ENCODE measurements at places on chromosomes 7 and 10.

DNA sequence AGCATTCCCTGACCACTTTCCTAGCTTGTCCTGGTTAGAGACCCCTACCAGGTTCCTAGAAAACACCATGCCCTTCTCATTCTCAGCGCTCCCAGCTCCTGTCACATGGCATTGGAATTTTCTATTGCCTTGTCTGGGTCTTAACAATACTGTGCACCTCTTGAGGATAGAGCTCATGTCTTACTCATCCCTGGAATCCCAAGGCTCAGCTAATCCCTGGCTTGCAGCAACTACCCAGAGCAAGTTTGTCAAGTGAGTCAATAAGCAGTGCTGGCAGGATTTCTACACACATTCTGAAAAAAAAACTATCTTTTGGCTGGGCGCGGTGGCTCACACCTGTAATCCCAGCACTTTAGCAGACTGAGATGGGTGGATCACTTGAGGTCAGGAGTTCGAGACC, 11.7 kb upstream of the PRDX3 start:
- DNase-seq = no peak

DNA sequence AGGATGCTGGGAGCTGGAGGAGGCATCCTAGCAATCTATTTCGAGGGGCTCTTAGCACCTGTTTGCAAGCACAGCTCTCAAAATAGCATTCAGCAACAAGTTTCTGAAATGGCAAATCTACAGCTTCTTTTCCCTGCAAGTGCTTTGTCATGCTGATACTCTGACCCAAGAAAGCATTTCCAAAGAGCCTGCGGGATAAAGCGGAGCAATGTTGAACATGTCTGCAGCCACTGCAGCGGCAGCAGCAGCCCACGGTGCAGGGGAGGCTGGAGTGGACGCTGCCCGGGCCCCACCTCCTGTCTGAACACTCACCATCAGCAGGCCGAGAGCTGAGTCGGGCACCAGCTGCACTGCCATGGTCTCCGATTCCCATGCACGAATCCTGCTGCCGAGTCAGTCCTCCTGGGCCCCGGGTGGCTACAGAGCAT, 964 bp downstream of the FRMD4A start:
- DNase-seq = no peak

DNA sequence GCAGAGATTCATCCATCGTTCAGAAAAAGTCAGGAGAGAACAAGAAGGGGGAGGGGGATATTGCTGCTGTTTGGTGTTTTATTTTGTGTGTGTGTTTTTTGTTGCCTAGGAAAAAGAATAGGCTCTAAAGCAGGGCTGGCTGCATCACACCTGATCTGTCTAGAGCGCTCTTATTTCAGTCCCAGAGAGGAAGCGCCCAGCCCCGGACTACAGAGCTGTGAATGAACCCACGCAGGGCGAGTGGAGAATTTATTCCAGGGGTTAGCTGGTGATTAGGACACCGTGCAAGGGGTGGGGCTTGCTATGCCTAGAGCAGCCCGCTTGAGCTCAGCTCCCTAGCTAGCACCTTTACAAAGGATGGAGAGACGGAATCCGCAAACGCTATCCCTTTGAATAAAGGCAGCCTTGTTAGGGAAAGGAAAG, 621 bp upstream of the FAM13C start:
- no peak for DNase-seq

DNA sequence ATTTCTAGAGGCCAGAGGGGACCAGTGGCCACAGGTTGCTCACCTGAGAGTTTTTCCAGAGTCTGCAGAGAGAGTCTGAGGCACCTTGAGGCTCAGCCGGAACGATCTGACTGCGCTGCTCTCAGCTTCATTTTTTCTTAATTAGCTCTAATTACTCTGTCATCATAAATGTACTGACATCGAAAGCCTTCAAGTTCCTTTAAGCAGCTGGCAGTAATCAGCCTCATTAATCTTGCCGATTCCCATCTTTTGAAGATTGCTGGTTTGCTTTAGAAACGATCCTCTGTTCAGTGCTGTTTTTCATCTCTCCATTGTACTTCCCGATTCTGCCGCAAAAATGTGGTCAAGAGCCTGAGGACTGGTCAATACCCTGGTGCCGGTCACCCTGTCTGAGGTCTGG, 454.7 kb downstream of the TYW1 start:
- no peak for DNase-seq

DNA sequence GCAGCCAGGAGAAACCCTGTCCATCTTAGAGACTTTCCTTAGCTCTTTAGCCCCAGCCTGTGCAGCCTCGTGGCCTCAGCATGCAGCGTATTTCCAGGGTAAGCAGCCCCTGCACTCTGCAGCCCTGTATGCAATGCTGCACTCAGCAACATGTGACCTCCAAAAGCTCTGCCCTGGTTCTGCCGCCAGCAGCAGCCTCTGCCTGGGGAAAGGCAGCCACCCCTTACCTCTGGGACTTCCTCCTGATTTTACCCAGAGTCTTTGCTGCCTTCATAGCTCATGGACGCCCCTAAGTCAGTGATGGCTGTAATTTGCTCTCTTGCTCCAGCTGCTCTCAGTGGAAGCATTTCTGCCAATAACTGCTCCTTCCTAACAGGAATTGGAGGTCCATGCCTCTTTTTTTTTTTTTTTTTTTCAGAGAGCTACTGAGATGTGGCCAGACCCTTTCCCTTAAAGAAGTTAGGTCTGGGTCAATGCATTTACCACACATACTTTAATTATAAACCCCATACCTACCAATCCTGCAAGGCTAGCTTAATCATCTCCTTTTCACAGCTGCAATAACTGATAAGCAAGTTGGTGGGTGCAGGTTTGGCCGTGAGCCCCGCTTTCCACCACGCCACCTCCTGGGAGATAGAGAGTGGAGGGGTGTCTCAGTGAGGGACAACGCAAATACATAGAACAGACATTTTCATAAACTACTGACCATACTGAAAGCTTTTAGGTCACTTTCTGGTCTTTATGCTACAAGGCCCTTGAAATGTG, 71.7 kb downstream of the RAMP3 start:
- no peak for DNase-seq

- no peak for DNase-seq
Observed at GRCh38 chr7:37289367-37289766, 159.3 kb downstream of the ELMO1 start.

DNA sequence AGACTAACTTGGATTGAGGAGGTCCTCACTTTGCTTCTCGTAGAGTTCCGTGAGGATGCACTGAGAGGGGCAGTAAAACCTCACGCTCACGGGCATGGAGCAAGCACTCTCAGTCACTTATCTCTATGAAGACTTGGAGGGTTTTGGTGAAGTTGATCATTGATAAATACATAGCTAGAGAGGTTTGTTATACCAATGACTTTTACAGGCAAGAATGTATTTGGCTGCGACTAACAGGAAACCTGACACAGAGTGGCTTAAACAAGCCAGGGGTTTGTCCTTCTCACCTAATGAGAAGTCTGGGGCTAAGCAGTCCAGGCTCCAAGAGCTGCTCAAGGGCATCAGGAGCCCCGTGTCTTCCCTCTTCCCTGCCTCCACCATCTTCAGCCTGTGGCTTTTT, 6.1 kb downstream of the BICC1 start:
- DNase-seq = no peak

- DNase-seq = peak; percentile 40
Observed at GRCh38 chr7:102843850-102844249, 69.0 kb upstream of the LRRC17 start.

DNA sequence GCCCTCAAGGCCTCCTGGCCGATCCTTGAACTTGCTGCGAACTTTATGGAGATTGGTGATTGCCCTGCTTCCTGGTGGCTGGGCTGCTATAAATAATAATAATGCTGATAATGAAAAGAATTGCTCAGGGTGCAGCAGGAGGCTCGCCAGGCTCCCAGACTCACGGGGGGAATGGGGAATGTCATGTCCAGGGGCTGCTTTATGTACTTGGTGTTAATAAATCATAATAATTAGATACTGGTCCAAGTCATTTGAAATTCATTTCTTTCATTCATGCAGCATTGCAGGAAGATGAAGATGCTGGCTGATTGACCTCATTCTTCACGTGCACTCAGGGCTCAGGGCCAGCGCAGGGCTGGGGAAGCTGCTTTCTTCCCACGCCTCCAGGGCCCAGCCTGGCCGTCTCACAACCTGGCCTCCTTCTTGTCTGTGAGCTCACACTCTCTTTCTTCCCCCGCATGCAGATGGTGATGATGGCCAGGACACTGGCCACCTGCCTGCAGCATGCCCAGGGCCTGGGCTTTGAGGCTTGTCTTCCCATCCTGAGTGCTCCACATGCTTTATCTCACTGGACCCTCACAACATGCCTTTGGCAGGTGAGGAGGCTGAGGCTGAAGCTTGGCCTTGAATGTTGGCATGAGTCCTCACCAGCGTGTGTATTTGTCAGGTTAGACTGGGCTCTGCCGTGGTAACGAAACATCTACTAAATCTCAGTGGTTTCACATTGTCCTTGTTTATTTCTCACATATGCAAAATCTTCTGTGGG, 138.4 kb upstream of the TNS3 start:
- DNase-seq = no peak

DNA sequence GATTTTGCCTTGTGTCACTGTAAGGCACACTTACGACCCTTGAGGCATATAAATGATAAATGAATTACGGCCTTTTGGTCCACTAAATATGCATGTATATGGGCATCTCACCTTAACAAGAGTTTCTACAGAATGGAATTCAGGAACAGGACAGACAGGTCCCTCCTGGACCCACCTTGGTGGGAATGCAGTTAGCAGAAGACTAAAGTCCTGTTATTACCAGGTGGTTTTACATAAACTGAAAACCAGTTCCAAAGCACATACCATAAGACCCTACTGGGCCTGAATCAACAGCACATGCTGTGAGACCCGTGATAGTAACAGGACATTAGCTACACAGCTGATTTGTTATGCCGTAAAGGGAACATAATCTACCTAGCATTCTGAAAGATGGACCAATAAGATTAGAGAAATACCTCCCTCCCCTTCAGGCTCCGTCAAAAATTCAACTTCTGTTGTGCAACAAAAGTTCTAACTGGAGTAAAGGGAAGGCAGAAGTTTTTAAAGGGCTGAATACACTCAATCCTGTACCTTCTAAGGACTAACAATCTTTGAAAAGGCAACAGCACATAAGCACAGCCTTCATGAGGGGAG, 24.0 kb downstream of the LAMB1 start:
- no peak for DNase-seq

- DNase-seq = no peak
Observed at GRCh38 chr7:31991846-31992245, 78.4 kb downstream of the PDE1C start.

DNA sequence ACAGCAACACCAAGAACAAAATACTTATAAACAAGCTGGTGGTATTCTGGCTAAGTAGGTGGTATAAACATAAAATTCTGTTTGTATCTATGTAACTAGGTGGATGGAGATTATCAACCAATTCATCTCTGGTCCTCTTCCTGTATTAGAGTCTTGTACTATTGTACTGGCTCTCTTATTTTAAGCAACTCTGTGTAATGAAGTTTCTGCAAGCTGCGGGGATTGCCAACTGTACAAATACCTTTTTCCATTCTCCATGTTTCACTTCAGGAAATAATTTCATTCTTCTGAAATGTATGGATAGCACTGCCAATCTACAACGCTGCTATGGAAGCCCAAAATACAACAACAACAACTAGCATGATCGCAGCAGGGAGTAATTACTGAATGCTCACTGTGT, 44.8 kb downstream of the JAZF1 start:
- no peak for DNase-seq

DNA sequence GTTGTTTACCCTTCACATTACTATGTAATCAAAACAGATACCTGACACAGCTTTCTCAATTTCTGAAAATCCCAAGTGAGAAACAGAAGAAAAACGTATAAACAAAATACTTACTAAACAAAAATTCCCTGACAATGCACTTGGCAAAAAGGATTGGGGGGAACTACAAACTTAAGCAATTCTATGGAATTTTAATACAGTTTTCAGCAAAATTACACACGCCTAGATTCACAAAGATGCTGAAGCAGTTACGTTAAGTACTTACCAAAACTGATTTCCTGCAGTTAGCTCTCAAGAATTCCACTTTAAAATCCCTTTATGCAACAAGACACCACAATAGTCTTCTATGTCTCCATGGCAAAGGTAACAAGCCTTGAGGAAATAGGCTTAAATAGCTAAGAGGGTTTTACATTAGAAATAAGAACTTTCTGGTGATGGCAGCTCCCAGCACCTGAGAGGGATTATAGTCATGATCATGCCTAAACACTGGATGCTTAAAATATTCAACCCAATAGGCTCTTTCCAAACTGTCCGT, 10.8 kb downstream of the TOMM7 start:
- no peak for DNase-seq

- DNase-seq = no peak
Observed at GRCh38 chr10:59894114-59894513, 12.2 kb downstream of the CCDC6 start.

GRCh38 chr10:129939416-129940275, 24.4 kb downstream of the EBF3 start:
- DNase-seq = no peak

GRCh38 chr10:91415816-91416215, 5.7 kb downstream of the HECTD2 start:
- no peak for DNase-seq

DNA sequence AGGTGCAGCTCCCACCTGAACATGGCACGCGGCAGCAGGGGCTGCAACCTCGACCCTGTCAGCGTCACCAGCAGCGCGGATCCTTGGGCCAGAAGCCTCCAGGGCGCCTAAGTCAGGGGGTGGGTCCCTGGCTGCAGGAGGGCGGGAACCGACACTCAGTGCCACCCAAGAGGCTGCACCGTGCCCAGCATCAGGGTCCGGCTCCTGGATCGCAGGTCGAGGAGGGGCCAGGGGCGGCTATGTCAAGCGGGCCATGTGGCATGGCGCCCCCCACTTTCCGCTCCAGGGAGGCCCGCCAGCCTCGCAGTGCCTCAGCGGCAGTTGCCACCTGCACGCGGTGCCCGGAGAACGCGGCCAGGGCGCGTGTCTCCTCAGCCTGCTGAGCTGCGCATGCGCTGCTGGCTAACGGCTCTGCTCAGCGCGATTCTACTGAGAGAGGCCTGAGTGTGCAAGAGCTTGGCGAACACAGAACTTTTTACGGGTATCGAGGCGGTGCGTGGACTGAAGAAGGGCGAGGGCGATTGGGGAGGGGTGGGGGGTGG, at the start of gene ANKRD30A:
ANKRD30A (plus strand) TSS at position 408 of the 542 bp plus-strand sequence. CDS start 190 bp downstream, outside the sequence.
- DNase-seq = no peak

- no peak for DNase-seq
Observed at GRCh38 chr7:20681258-20681882, 65.9 kb downstream of the ABCB5 start.

- DNase-seq = no peak
Observed at GRCh38 chr10:103720328-103720963, 134.9 kb downstream of the SH3PXD2A start.

- DNase-seq = no peak
Observed at GRCh38 chr10:79078367-79079053, 9.7 kb downstream of the ZMIZ1 start.
